Activated naive CD4-positive, alpha-beta T cell treated with anti-CD3 and anti-CD28 coated beads, Interleukin-2, amount 50 U/mL, for 72 hours (primary cell): ENCODE measurements at places on chromosomes 12 and 14.

DNA sequence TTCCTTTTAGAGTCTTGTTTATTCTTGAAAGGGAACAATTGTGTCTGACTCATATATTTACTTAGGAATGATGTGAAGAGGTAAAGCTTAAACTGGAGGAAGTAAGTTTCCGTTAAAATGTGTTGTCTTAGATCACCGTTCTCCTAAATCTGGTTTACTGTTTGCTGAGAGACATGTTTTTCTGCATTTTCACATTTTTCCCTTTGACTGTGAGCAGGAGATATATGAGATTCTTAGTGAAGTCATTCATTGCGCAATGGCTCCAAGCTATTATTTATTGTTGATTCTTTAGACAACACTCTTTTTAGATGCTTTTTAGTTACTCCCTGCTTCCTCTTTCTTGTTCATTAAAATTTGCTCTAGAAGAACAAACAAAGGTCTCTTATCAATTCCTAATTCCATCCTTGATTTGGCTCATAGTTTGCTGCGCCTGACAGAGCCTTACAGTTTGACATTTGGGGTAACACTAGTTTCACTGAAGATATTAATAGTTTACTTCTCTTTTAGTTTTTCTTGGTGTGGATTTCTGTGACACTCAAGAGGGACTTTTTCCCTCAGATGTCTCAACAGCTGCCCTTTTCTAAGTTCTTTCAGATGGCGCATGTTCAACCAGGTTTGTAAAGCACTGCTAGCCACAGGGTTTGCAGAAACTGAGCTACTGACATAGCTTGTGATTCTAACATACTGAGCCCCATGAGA, 11.4 kb downstream of the CLECL1 start:
- no peak for DNase-seq

- DNase-seq = no peak
Observed at GRCh38 chr14:31194661-31195060, 12.9 kb downstream of the HECTD1 start.

- no peak for DNase-seq
Observed at GRCh38 chr14:70856851-70857495, 47.7 kb upstream of the MAP3K9 start.

GRCh38 chr12:19833775-19834501, 394.6 kb downstream of the AEBP2 start:
- no peak for DNase-seq

- DNase-seq = no peak
Observed at GRCh38 chr12:7460375-7461259, 16.7 kb upstream of the CD163L1 start.

DNA sequence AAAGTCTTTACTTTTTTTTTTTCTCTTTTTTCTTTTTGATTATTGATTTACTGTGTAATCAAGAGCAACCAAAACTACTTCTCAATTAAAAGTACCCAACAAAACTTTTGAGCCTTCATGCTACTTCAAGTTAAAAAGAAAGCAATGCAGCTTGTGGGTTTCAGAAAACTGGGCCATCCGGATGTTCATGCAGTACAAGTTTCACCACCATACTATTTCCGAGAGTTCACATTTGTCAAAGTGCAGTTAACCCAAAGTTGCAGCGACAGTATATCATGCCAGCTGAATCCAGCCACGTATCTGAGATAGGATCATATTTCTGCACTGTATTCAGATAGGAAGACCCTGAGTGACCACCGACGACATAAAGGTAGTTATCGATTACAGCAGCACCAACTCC, 33.0 kb downstream of the KLHL28 start:
- no peak for DNase-seq

DNA sequence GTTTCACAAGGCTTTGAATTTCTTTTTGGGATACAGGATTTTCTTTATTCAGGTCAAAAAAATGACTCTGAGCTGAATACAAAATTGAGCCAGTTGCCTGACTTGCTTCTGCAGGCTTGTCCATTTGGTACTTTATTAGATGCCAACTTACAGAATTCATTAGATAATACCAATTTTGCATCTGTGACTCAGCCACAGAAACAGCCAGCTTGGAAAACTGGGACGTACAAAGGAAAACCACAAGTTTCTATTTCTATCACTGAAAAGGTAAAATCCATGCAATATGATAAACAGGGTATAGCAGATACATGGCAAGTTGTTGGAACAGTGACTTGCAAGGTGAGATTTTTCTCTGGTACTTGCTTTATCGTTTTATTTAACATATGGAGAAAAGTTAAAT, 5.8 kb downstream of the AP5M1 start:
- DNase-seq = no peak

DNA sequence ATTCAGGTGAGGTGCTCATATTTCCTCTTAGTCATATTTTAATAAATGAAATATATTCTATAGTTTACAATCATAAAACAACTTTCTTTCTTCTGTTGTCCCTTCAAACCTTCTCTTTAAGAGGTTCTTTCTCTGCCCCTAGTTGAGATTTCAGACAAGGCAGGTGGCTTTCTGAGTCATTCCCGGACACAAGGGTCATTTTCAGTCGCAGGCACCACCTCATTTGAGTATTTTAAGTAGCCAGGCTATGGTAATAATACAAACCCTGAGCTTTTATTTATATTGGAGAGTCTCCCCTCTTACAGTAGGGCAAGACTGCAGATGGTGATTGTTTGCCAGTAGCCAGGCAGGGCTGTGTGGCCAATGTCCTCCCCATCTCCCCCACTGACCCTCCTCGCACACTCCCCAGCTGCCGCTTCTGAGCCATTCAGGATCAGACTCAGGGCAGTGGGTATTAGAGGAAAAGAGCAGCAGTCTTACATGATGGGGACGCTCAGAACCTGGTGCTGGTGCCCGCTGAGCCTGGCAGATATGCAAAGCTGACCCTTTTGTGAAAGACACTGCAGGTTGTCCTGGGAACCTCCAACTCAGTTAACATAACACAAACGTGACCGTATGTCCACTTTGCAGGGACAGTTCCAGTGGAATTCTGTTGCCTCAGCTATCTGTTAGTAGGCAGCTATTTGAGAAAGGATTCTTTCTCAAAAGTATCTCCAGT, 101.1 kb upstream of the BCL2L14 start:
- no peak for DNase-seq

DNA sequence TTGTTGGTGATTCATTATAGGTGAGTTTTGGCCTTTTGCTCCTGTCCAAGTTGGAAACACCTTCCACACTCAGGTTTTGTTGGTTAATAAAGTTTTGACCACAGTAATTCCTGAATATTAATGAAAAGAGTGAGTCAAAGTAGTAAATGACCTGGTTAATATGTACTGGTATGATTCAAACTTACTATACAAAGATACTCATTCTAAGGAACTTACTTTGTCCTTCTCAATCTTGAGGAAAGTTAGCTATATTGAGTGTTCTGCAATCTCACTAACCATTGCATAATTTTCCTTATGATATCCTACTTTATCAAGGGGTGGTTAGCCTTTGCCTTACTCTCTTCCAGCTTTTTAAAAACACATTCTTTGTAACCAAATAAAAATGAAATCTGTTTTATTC, 20.9 kb upstream of the HECTD1 start:
- DNase-seq = no peak

DNA sequence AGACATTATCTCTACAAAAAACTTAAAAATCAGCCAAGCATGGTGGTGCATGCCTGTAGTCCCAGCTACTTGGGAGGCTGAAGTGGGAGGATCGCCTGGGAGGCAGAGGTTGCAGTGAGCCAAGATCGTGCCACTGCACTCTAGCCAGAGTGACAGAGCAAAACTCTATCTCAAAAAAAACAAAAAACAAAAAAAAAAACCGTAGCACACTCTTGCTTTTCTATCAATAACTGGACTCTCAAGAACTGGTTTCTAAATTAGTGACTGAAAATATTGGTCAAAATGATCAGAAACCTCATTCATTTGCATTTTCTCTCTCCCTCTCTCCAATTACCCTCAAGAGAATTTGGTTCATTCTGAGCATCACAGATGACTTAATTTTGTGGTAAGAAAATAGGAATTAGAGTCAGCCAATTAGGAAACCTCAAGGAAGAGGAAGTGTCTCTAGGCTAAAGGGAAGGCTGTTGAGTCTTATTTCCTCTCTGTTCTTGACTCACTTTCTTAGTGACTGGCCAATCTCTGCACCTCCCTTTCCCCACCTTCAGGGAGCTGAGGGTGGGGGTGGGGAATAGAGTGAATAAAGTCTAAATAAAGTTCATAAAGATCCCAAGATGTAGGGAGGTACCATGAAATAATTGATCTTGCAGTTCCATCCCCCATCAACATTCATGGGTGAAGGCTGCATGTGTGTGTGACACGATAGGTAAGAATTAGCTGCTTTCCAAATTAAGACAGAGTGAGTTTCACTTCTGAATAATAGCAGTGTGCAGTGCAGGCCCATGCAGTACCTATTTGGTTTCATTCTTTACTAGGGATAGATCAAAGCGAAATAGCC, 6.8 kb upstream of the PSMA6 start:
- DNase-seq = no peak

DNA sequence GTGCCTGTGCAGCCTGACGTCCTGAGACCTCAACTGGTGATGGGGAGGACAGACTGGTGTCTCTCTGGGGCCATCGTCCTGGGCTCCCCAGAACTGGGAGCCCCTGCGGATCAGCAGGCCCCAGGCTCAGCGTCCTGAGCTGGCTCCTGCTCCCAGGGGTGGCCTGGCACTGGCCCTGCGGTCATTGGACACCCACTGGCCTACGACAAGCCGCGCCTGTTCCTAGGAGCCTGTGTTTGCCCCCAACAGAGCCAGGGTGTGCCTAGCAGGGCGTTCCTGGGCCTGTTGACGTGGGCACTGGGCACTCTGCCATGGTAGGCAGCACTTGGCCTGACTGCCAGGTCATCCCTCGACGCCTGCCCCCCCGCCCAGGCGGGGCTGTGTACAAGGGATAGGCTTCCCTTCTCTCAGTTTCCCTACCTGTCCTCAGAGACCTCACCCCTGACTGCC, 8.4 kb downstream of the ADSS1 start:
- DNase-seq = no peak

DNA sequence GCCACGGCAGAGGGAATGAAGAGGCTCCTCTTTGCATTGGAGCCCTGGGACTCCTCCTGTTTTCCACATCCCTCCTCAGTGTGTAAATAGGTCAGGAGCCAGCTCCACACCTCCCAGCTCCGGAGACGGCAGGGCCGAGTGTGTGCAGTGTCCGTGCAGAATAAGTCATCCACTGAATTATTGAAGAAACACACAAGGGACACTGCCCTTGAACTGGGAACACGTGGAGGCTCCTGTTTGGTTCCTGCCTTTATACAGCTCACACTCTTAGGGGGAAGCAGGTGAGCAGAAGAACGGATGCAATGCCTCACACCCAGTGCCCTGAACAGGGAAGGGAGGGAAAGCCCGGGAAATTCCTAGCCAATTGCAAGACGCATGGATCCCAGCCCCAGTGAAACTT, 10.4 kb upstream of the FZD10 start:
- no peak for DNase-seq

GRCh38 chr12:95326445-95326844, 108.8 kb downstream of the VEZT start:
- DNase-seq = no peak

GRCh38 chr14:26078561-26078960, 519.3 kb downstream of the NOVA1 start:
- no peak for DNase-seq

GRCh38 chr14:52342849-52343596, 28.9 kb downstream of the PTGER2 start:
- DNase-seq = no peak

DNA sequence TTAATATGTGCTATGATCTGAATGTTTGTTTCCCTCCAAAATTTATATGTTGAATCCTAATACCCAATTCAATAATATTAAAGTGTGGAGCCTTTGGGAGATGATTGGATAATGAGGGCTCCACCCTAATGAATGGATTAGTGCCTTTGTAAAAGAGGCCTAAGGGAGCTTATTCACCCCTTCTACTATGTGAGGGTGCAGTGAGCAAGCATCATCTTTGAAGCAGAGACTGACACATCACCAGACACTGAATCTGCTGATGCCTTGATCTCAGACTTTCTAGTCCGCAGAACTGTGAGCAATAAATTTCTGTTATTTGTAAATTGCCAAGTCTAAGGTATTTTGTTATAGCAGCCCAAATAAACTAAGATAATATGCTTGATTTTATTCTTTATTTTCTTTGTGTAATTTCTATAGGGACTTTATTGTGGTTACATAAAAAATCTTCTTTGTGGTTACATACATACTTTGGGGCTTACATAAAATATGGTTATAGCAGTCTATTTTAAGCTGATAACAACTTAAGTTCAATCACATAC, 131.1 kb upstream of the SLC38A2 start:
- no peak for DNase-seq

DNA sequence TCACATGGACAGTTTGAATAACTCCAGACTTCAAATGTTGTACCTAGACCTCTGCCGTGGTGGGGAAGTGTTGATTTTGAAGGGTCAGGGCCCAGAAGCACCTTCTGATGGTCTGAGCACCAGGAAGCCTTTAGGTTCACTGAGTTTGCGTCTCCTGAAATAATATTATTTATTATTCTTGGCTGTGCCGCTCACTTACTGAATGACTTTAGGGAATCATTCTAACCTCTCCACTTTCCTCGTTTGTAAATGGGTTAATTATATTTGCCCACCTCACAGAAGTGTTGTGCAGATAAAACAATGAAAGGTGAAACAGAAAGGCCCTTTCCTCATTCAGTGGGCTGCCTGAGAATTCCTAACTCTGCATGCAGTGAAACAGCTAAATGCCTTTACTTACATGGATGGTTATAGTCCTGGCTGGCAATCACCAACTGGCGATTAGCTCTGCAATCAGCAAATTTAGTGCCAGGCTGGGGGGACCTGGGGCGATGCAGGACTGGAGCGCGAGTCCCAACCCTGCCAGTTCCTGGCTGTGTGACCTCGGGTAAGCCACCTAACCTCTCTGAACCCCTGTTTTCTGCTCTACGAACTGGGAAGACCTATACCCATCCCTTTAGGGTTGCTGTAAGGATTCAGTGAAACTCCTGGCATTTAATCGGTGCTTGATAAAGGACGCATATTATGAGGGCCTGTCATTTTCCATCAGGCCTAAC, 57.5 kb downstream of the MAP1LC3B2 start:
- DNase-seq = no peak

- no peak for DNase-seq
Observed at GRCh38 chr14:61578745-61579144, 116.6 kb upstream of the HIF1A start.

- DNase-seq = peak; percentile 15
Observed at GRCh38 chr12:66279123-66279712, 23.1 kb upstream of the HELB start.

DNA sequence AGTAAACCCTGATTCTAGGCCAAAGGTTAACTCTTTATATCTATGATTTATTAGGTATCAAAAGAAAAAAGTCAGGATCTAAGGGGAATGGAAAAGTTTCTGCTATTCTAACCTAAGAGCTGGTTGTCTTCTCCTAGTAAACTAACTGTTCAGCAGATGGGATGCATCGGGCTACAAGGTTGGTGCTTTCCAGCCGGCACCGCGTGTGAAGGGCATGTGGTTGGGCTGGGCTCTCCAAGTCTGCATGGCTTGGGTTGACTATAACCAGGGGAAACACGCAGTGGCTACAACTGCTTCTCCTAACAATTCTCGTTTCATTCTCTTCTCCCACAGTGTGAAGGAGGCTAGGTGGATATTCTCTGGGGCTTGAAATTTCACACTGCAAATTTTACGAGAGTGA, 354.5 kb downstream of the APAF1 start:
- no peak for DNase-seq

GRCh38 chr14:105767315-105767714, 240.9 kb downstream of the TMEM121 start:
- DNase-seq = no peak
